ENCODE measurements at places on chromosomes 2 and 18. TPM values are rescaled to one million over a fixed set of nuclear protein-coding genes. Genes with fewer than 3 reads are reported as not detected.
A peak's percentile ranks its signal among the peaks of the same experiment; 100 is the strongest.

- DNase-seq, result peak; percentile 93
Measured at GRCh38 chr18:44680273-44681075, at the start of gene SETBP1. Gene SETBP1 (plus strand): TSS chr18:44680888. CDS start chr18:44701347, 20,459 bp downstream.

The MC2R gene
- not detected for polyA plus RNA-seq

GRCh38 chr2:9811216-9811615 lies 32.1 kb upstream of the TAF1B start:
- no peak for DNase-seq

DNA sequence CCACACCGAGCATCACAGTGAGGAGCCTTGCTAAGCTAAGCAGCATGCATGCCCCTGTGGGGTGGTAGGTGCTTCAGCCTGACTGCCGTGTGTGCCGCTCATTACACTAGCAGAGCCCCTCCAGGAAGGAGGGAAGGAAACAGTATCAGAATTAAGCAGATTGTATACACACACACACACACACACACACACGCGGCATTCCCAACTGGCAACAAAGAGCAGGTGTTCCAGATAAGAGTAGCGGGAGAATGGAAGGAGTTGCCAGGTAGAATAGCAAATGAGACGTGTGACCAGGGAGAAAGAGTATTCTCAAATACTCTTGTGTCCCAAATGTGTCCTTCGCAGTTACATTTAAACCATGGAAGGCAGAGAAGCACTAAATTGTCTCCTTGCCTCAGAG lies 47.6 kb upstream of the TTC39C start:
- DNase-seq, result no peak

GRCh38 chr2:37602702-37603101 lies 68.7 kb downstream of the CDC42EP3 start:
- no peak for DNase-seq

GRCh38 chr2:152221839-152222238 lies 46.3 kb upstream of the STAM2 start:
- peak; percentile 83 for DNase-seq

- no peak for DNase-seq
Measured at GRCh38 chr2:215149894-215150293, 11.5 kb upstream of the ABCA12 start.

GRCh38 chr18:58013241-58014211 lies 30.5 kb upstream of the NEDD4L start:
- no peak for DNase-seq

The ANTXR1 gene
- polyA plus RNA-seq, result 27.7 TPM

DNA sequence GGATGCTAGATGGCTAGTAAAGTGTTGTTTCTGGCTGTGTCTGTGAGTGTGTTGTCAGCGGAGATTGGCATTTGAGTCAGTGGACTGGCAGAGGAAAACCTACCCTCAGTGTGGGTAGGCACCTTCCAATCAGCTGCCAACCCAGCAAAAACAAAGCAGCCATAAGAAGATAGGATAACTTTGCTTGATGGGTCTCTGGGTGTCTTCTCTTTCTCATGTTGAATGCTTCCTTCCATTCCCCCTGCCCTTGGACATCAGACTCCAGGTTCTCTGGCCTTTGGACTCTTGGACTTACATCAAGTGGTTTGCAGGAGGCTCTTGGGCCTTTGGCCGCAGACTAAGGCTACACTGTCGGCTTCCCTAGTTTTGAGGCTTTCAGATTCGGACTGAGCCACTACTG lies 429.0 kb upstream of the ZNF804A start:
- DNase-seq, result no peak

The SEPTIN10 gene
- polyA plus RNA-seq, result 19.4 TPM

GRCh38 chr2:3516831-3517230 lies 2.5 kb downstream of the ADI1 start:
- DNase-seq, result no peak

- no peak for DNase-seq
Measured at GRCh38 chr2:103459283-103459682, 697.5 kb downstream of the TMEM182 start.

GRCh38 chr2:240348522-240348921 lies 86.9 kb upstream of the GPC1 start:
- DNase-seq, result no peak

The RBM44 gene
- polyA plus RNA-seq, result not detected

GRCh38 chr2:174332217-174332963 lies 2.4 kb upstream of the SP9 start:
- DNase-seq, result peak; percentile 19

The PTPRM gene
- 11.6 TPM for polyA plus RNA-seq

DNA sequence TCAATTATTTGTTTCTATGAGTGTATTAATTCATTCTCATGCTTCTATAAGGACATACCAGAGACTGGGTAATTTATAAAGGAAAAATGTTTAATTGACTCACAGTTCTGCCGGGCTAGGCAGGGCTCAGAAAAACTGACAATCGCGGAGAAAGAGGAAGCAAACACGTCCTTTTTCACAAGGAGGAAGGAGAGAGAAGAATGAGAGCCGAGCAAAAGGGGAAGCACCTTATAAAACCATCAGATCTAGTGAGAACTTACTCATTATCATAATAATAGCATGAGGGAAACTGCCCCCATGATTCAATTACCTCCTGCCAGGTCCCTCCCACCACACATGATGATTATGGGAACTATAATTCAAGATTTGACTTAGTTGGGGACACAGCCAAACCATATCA lies 294.0 kb downstream of the DSC3 start:
- peak; percentile 1 for DNase-seq

GRCh38 chr2:197239434-197239833 lies 71.1 kb downstream of the ANKRD44 start:
- DNase-seq, result no peak

The DYNAP gene
- not detected for polyA plus RNA-seq

GRCh38 chr18:32480581-32480980 lies 9.9 kb upstream of the GAREM1 start:
- no peak for DNase-seq

GRCh38 chr18:35695384-35695783 lies 113.8 kb downstream of the GALNT1 start:
- peak; percentile 26 for DNase-seq

- DNase-seq, result no peak
Measured at GRCh38 chr2:31148514-31148913, 10.3 kb upstream of the GALNT14 start.

The THOC1 gene
- 7.1 TPM for polyA plus RNA-seq

The ACVR1C gene
- polyA plus RNA-seq, result 0.34 TPM

DNA sequence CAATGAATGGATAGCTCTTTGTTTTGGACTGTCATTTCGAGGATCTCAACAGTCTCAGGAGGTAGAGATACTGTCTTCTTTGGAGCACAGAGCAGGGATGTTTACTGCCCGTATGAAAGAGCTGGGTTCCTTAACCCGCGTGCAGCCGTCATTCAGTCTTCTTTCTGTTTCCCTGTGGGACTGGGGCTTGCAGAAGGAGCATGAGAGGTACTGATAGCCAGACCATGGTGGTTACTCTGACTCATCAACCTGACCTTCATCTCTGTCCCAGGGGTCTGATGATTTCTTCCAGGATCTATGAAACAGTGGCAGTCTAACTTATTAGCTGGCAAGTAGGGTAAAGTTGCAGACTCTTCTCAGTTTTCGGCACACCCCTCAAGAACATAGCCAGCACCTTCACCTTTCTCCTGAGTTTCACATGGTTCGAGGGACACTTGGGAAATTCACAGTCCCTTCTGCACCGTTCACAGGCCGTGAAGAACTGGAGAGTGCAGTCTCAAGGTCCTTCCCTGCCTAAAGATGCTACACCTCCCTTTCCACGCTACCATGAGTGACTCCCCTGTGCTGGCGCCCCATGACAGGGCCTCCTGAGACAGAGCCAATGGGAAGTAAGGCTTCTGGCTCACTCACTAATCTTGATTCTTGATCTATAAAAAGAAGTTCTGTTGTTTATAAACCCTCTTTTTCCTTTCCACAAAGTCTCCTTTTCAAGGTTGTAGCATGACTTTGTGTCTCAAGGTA lies 226.2 kb downstream of the MC4R start:
- DNase-seq, result no peak

DNA sequence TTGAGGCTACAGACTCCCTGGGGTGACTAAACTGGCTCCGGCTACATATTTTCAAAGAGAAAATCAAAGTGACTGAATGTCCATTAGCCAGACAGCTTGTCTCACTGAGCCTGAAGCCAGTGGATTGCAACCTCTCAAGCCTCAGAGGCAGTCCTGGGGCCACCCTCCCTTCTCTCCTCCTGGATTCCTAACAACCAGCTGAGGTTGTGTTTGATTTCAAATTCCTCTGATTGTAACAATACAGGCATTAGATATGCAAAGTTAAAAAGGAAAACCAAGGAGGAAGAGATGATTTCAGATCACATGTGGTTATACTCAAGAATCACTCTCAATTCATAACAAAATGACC lies 101.0 kb upstream of the LMAN1 start:
- no peak for DNase-seq

GRCh38 chr18:47050468-47050867 lies 15.0 kb upstream of the ELOA2 start:
- DNase-seq, result peak; percentile 81

- DNase-seq, result no peak
Measured at GRCh38 chr2:109216332-109216731, 87.3 kb downstream of the SH3RF3 start.

DNA sequence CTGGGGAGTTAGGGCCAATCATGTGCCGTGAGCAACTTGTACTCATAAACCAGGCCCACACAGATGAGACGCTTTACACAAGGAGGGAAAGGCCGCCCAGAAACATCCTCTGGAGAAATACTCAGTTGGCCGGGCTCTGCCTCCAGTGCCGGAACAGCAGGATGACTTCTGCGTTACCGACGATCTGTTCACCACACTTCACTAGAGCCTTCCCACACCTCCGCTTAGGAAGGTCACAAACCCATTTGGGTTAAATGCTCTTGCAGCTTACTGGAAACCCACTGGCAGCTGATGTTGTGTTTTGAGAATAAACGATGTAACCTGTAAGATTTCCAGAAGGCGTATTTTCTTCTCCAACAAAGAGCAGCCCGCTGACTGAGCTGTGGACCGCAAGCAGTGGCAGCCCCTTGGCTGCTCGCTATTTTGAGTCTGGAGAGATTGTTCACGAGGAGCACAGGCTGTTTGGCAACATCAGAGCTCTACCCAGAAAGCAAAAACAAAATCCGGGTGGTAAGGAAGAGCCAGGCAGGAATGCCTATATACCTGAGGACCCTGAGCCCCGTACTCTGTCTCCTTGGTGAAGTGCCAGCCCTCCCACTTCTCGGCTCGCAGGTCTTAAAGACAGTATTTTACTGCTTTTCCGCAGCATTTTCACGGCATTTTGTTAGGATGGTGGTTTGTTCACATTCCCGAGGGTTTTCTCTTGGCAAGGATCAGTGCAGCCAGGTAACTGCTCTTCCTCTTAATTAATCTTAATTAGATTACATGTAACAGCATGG lies 44.0 kb downstream of the COLEC12 start:
- DNase-seq, result no peak

DNA sequence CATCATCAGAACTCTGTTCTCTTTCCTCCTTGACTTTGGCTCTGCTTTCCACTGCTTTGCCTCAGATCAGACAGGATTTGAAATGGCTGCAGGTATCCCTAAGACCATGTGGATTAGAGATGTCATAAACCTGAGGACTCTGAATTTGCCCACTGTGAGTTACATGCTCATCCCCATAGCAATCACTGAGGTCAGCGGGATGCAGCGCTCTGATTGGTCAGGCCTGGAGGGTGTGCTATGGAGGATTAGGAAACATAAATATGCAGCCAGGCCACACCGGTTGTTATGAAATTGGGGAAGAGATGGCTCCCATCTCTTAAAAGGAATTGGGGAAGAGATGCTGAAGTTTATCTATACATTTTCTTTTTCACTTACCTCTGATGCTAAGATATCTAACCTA lies 73.7 kb upstream of the DNAJC10 start:
- DNase-seq, result no peak

The SULT1C3 gene
- polyA plus RNA-seq, result not detected
